ENCODE measurements at places on chromosomes 2 and 18.

- no peak for DNase-seq
Observed at GRCh38 chr18:48639772-48640432, 101.1 kb downstream of the CTIF start.

GRCh38 chr2:70519453-70519852, 34.2 kb downstream of the TGFA start:
- DNase-seq: no peak

DNA sequence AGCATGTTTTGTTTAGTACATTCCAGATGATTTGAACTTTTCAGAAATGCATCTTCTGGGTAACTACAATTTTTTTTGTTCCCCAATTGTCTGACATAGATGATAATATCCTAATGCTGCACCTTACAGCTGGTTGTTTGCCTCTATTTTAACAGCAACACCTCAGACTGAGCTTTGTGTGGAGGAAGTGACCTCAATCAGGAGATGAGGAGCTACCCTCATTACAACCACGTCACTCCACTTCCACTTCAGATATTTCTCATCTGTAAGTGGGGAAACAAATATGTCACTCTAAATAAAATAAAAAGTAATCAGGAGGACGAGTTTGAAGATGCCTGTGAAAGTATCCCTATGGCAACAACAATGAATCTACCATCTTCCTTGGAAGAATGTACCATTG, 12.1 kb upstream of the SRSF7 start:
- DNase-seq: no peak

GRCh38 chr2:178173657-178174056, 20.7 kb upstream of the OSBPL6 start:
- no peak for DNase-seq

DNA sequence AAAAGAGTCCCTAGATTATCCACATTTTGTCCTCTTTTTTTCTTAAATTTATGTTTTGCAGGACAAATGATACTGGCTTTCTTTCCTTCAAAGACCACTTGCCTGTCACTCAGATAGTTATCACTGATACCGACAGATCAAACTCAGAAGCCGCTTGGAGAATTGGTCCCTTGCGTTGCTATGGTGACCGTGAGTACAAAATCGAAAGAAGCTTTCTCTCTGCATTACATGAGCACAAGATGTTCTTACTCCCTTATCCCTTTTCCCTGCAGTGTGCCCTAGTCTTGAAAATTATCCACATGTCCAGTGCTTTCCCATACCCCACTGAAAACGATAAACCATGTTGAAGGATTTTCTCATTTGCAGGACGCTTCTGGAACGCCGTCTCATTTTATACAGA, 738.5 kb downstream of the CNTNAP5 start:
- DNase-seq: no peak

- no peak for DNase-seq
Observed at GRCh38 chr2:126893606-126894005, 5.1 kb upstream of the TEX51 start.

Measured in activated naive CD4-positive, alpha-beta T cell (primary cell).